ENCODE measurements at places on chromosomes 4 and X. TPM values are rescaled to one million over a fixed set of nuclear protein-coding genes. Genes with fewer than 3 reads are reported as not detected.

DNA sequence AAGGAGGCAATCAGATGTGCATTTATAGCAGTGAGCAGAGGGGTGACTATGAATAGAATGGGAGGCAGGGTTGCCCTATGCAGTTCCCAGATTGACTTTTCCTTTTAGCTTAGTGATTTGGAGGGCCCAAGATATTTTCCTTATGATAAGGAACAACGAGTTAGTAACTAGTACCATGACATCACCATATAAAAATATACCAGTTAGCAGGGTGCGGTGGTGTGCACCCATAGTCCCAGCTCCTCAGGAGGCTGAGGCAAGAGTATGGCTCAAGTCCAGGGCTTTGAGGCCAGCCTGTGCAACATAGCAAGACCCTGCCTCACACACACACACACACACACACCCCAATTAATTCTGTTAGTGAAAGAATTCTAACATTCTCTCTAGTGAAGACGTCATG lies 53.0 kb downstream of the IL13RA2 start:
- no peak for DNase-seq

DNA sequence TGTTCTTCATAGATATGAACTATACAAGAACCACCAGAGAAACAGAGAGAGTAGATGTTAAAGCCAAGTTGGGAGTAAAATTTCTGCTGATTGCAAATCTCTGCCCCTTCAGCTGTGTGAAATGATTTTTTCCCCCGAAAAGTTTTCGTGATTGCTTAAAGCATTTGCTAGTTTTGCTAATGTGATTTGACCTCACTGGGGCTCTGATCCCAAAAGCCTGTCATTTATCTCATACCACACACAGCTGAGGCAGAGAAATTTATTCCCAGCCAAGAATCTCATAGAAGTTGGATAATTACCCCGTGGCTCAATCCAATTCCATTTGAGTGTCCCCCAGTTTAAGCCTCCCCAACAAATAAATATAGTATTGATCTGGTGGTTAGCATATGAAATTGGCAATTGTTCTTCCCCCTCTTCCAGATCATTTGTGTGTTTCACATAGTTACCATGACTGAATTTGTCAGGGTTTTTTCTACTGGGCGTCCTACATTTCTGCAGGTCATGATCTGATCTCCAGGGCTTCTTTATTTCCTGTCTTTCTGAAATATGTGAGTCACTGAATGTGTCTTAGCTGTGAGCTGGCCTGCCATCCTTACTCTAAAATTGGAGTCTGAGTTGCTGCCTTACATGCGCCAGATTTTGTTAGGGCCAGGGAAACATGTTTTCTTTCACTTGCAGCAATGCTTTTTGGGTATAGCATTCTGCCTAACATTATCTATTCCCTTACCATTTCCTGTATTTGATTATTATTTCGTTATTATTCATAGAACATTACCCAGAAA lies 167.5 kb upstream of the FRMPD4 start:
- DNase-seq: no peak

- no peak for DNase-seq
Measured at GRCh38 chr4:95049551-95050233, 291.9 kb downstream of the BMPR1B start.

The NOCT gene
- 2.6 TPM for total RNA-seq

Measured in B cell (primary cell).